ENCODE measurements at places on chromosomes 1 and 21. TPM values are rescaled to one million over a fixed set of nuclear protein-coding genes. Genes with fewer than 3 reads are reported as not detected.

- DNase-seq = peak; percentile 43
Observed at GRCh38 chr1:26482921-26483320, 10.7 kb downstream of the HMGN2 start.

TSSK3 gene
- total RNA-seq = 2.3 TPM

GRCh38 chr1:152777510-152778137 is 2.7 kb downstream of the LCE1F start:
- DNase-seq = no peak

- DNase-seq = peak; percentile 66
Observed at GRCh38 chr1:8017495-8018197, 8.5 kb downstream of the ERRFI1 start.

DNA sequence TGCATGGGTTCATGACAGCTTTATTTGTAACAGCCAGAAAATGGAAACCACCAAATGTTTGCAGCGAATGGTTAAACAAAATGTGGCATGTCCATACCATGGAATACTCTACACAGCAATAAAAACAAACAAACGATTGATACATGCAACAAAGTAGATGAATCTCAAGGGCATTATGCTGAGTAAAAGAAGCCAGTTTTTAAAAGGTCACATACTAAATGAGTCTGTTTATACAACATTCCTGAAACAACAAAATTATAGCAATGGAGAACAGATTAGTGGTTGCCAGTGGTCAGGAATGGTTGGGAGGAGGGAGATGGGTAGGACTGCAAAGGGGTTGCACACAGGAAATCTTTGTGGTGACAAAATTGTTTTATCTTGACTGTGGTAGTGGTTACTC is 202.4 kb upstream of the UBE2U start:
- DNase-seq = no peak

S100A8 gene
- total RNA-seq = not detected

DNA sequence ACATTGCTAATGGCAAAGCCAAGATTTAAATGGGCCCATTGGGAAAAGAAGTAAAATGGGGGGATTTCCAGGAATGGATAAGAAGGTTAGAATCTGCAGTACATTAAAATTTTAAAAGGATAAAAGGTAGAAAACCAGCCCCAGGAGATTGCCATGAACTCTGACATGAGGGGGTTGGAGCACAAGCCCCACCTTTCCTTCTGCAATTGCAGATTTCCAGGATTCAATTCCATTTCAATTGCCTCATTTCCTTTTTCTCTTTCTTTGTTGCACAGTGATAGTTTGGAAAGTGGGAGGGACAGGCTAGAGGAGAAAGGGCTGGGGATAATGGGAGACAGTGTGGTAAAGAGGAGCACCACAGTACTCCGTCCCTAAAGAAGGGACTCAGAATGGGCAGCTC is 238.5 kb upstream of the RAB4A start:
- no peak for DNase-seq

GRCh38 chr1:207981976-207982375 is 71.1 kb upstream of the CD34 start:
- no peak for DNase-seq

DNA sequence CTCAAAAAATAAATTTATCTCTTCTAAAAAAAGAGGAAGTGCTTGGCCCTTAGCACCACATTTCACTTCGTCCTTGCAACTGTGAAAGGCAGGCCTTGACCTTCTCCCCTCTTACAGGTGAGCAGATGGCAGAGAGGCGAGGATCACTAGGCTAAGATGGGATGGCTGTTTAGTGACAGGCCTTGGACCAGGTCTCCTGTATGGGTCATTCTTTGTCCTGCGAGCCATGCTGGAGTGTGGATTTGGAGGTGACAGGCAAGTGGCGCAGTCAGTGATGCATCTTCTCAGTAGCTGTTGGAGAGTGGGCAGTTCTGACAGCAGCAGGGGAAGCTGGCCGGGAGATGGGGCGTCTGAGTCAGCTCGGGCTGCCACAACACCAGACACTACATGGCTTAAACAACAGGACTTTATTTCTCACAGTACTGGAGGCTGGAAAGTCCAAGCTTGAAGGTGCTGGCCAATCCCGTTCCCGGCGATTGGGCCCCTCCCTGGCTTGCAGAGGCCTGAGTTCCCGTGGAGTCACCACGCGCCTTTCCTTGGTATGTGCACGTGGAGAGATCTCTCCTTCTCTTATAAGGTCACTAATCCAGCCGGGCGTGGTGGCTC is 16.5 kb downstream of the SLC27A3 start:
- no peak for DNase-seq

DNA sequence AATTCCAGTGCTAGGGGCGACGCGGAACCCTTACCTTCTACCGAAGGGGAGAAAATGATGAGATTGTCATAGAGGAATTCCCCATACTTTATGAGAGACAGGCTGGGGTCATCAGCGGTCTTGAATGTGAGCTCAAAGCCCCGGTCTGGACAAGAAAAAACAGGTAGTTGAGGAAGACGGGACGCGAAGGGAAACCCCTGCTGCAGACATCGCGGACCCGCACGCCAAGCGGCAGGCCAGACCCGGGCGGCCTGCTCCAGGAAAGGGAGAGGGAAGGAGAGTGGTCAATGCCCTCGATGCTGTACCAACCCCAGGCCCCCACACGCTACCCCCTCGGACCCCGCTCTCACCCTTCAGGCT is 342 bp downstream of the DDOST start:
- peak; percentile 9 for DNase-seq

GRCh38 chr1:57088653-57089052 is 122.8 kb upstream of the C8B start:
- DNase-seq = no peak

CD1B gene
- total RNA-seq = not detected

DNA sequence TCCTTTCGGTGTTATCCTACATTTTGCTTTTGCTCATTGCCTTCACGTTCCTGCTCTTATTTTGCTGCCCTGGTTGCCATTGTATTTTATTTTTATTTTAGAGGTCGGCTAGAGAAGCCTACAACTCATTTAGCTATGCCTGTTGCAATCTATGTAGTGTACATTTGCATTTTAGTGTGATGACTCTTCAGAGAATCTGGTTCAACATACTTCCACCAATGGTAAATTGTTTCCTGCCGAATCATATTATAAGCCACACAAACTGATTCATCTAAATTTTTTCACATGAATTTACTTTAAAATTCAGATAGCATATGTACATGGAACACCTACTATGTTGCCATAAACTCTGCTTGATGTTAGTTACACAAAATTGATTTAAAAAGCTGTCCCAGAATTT is 1596.9 kb downstream of the PLA2G4A start:
- DNase-seq = peak; percentile 2

EVI5 gene
- 55.3 TPM for total RNA-seq

DNA sequence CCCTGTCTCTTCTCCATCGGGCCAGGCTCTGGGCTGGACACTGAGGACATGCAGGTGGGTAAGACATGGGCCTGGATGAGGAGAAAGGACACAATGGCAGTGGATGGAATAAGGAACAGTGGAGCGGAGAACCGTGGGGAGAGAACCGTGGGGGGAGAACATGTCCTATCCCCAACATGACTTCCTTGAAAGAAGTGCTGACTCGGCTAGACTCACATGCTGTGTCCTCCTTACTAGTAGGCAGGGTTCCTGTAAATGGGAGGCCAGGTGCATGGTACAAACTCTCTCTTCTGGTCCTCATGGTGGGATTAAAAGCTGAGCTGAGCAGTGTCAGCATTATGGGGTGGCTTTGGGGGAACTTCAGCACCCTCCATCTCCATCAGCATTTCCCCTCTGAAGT is 137.4 kb upstream of the CSF3R start:
- DNase-seq = no peak

GRCh38 chr1:176897350-176898236 is 266.9 kb downstream of the ASTN1 start:
- DNase-seq = peak; percentile 71

DNA sequence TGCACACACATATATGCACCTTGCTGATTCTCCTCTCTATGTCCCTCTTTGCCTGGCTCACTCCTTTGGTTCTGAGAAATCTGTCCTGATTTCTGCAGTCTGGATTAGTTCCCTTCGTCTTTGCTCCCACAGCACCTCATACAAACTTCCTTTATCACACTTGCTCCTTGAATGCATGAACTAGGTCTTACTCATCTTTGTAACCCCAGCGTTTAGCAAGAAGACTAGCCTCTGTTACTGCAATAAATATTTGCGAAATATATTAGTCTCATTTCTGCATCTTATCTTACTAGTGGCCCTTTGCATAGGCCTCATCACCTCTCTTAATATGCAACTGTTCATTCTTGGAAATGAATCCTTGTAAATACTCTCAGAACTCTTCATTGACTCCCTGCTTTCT is 11.4 kb downstream of the SMYD2 start:
- no peak for DNase-seq

GRCh38 chr1:64194168-64195080 is 9.0 kb upstream of the UBE2U start:
- DNase-seq = no peak

CR1L gene
- total RNA-seq = not detected

CDC42SE1 gene
- 42.3 TPM for total RNA-seq

- peak; percentile 58 for DNase-seq
Observed at GRCh38 chr21:35075546-35075945, 26.4 kb upstream of the RUNX1 start.

- DNase-seq = no peak
Observed at GRCh38 chr1:228390649-228391048, 16.0 kb downstream of the TRIM11 start.

DNA sequence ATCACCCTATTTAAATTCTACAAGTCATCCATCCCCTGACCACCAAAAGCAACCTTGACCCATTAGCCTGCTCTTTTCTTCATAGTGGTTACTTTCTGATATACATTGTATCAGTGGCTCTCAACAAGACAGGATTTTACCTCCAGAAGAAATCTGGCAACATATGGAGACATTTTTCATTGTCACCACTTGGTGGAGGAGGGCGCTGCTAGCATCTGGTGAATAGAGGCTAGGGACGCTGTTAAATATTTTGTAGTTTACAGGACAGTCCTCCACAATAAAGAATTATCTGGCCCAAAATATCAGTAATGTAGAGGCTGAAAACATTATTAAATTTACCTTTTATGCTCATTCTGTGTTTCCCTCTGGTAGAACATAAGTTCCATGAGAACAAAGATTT is 6.1 kb downstream of the HSPA13 start:
- DNase-seq = no peak

GRCh38 chr1:246218686-246219085 is 288.4 kb downstream of the SMYD3 start:
- no peak for DNase-seq

GRCh38 chr1:24540051-24540905 is 15.6 kb upstream of the NCMAP start:
- no peak for DNase-seq

- DNase-seq = no peak
Observed at GRCh38 chr21:31230937-31231336, 113.1 kb downstream of the TIAM1 start.

DNA sequence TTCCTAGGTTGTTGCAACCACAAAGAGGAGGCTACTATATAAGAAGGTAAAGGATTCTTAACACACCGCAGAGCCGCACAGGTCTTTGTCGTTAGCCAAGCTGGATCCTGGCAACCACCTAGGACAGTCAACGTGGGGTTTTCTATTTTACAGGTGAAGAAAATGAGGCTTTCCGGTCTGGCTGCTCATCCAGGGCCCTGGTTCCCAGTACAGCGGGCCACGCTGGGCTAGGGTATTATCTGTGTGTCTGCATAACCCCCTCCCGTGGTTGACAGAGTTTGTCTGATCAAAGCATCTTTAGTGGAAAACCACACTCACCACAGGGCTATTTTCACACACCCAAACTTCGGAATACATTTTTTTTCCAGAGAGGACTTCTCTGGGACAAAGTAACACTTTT is 39.0 kb upstream of the PDE9A start:
- no peak for DNase-seq

GRCh38 chr1:31397360-31398095 is 15.5 kb upstream of the SERINC2 start:
- DNase-seq = no peak

GRCh38 chr1:47995306-47996050 is 1.7 kb downstream of the TRABD2B start:
- DNase-seq = no peak

GRCh38 chr1:99137554-99138206 is 126.6 kb upstream of the PLPPR4 start:
- no peak for DNase-seq

ANKRD65 gene
- 2.4 TPM for total RNA-seq

WLS gene
- 27.3 TPM for total RNA-seq

GRCh38 chr1:41902664-41903063 is 16.1 kb downstream of the HIVEP3 start:
- no peak for DNase-seq

TPTE gene
- not detected for total RNA-seq

DNA sequence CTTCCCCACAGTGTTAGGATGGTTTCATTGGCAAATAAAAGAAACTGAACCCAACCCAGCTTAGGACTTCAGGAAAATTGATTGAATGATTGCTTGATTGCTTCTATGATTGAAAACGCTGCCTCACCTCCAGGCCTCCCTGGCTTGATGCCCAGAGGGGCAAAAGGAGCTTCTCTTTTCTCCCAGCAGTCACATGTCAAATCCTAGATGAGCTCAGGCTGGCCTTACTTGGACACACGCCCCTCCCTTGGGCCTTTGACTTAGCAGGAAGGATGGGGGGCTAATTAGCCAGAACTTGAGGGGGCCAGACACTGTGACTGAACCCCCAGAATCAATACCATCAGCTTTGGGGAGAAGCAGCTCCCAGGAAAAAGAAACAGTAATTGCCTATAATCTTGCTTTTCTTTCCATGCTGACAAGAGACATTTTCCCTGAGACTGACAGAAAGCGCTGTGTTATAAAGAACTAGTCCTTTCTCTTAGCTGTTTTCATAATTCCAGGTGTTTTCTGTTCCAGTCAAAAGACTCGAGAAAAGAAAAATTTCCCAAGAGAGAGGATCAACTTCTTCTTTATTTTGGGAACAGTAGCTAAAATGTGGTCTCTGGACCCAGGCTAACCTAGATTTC is 50.8 kb upstream of the ATP5PO start:
- no peak for DNase-seq

CASQ2 gene
- not detected for total RNA-seq

DNA sequence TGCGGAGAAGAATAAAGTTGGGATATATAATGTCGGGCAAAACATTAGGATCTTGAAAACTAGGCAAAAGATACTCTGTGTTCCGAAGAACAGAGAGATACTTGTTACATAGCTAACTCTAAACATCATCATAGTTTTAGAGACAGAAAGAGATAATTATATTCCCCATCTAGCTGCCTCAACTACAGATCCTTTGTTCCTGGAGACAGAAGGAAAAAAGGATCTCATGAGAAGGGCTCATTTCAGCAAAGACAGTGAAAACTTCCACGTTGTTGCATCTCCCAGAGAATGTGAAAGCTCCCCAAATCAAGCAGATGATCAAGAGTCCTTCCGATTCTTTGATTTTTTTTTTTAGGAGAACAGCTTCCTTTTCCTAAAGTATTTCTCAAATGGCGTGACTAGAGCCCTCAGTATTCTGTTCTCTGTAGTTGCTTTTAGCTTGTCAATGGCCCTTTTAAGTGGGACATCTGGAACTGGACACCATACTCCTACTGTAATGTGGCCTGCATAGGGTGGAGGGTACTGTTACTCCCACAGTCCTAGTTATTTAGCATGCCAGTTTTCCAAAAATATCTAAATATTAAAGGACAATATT is 1048.2 kb downstream of the TTLL7 start:
- DNase-seq = no peak
